ENCODE measurements at places on chromosomes 11 and 22.

GRCh38 chr11:122861631-122862030 is 20.9 kb upstream of the JHY start:
- no peak for DNase-seq

GRCh38 chr11:112454841-112455240 is 194.2 kb upstream of the PLET1 start:
- no peak for DNase-seq

GRCh38 chr11:65381716-65382032 is 772 bp downstream of the SLC25A45 start:
- DNase-seq = peak; percentile 77

GRCh38 chr11:61553373-61554171 is 27.3 kb downstream of the SYT7 start:
- peak; percentile 16 for DNase-seq

DNA sequence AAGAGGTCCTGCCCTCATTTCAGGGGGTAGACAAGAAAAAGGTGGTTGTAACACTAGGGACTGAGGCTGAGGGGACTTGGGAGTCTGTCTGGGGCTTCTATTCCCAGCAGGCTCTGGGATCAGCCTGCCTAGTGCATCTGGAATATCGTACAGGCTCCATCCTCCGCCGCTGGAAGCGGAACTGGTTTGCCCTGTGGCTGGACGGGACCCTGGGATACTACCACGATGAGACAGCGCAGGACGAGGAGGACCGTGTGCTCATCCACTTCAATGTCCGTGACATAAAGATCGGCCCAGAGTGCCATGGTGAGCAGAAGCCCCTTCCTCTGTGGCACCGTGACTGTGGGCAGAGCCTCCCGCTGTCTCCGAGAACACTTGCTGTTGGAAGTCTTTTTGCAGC is 4.0 kb downstream of the PLEKHB1 start:
- no peak for DNase-seq

DNA sequence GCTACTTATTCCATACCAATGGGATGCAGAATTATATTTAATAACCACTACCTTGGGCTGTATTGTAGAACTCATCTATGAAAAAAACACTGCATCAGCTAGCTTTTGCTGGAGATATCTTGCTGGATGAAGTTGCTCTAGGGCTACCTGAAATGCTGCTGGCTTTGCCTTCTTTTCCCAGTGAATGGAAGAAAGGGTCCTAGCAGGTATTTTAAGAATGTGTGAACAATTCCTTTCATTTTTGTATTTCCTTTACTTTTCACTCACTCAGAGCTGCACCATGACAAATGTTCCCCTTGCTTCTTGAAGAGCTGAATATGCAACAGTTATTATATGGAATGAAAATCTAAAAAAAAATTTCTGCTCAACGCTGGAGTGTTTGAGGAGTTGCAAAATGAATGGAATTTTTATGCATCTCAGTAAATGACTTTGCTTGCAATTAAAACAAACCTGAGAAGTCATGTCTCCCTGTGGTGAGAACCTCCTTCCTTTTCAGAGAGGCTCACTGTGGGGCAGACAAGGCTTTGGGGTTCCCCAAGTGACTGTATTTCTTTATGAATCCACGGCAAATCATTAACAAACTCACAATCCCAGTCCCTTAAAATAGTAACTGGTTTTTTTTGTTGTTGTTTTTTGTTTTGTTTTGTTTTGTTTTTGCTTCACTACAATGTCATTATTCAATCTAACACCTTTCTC is 566.8 kb upstream of the KIRREL3 start:
- DNase-seq = no peak

DNA sequence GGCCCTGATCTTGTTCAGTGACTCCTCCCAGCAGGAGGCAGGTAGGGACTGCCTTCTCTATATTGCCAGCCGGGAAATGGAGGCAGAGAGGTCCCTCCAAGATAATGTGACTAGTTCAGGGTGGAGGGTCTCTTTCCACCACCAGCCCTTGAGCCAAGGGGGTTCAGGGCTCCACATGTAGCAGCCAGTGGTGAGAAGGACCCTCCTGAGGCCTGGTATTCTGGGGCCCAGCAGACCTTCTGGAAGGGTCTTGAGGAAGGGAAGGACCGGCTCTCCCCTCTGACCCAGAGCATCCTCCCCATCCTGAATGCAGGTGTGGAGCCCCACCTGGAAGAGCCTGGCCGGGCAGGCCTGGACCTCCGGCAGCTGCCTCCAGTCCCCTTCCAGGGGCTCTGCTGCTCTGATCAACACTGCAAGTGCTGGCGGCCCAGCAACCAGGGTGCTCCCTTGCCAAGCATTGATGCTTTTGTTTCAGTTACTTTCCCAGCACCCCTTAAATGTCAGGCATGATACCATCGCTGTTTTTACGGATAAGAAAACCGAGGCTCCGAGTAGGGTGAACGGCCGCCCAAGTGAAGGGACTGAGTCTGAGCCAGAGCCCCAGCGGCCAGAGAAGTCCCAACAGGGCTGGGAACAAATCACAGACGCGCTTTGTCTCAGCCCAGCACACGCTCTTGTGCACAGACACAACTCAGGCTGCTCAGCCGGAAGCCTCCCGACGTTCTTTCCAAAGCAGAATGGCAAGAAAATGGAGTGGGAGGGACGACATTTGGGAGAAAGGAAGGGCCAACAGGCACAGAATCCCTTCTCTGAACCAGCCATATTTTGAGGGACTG is 38.8 kb downstream of the DKK3 start:
- DNase-seq = no peak

DNA sequence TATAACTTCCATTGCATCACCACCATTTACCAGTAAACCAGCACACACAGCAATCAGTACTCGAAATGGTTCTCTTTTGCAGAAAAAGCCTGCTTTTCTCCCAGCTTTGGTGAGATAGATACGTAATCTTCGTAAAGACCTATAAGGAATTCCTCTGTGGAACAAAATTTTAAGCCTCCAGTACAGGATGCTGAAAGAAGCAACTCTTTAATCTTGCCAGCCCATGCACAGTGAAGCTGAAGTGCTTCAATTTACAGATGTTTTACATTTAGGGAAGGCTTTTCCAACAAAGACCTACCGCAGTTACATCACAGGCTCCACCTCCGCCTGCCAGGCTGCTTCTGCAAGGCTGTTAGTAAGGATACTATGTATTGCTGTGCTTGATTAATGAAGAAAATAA is 1.9 kb downstream of the ELMOD1 start:
- DNase-seq = no peak

GRCh38 chr11:69121621-69122325 is 34.0 kb upstream of the SMIM38 start:
- no peak for DNase-seq

- no peak for DNase-seq
These were observed 3.0 kb downstream of the AQP11 start for GRCh38 chr11:77592727-77593126.

DNA sequence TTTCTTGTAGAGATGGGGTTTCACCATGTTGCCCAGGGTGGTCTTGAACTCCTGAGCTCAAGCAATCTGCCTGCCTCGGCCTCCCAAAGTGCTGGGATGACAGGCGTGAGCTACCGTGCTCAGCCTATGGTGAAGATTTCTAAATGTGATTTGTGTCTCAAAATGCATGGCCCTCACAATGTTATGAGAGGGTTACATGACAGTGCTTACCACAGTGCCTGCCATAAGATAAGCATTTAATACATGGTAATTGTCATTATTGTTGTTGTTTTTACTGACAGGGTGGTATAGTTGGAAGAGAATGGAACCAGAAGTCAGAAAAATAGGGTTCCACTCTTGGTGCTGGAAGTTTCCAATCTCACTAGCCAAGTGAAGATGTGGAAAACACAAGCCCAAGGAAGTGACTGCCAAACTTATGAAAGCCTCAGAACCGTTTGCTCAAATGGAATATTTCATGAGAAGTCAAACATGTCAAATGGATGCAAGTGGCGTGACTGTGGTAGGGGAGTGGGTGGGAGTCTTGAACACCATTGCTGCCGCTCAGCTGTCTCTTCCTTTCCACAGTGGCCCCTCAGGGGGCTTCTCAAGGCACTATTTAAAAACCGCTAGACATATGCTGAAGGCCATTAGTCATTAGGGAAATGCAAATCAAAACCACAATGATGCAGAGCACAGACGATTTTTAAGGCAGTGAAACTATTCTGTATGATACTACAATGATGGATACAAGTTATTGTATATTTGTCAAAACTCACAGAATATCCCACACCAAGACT is 29.1 kb upstream of the LMO2 start:
- peak; percentile 96 for DNase-seq

DNA sequence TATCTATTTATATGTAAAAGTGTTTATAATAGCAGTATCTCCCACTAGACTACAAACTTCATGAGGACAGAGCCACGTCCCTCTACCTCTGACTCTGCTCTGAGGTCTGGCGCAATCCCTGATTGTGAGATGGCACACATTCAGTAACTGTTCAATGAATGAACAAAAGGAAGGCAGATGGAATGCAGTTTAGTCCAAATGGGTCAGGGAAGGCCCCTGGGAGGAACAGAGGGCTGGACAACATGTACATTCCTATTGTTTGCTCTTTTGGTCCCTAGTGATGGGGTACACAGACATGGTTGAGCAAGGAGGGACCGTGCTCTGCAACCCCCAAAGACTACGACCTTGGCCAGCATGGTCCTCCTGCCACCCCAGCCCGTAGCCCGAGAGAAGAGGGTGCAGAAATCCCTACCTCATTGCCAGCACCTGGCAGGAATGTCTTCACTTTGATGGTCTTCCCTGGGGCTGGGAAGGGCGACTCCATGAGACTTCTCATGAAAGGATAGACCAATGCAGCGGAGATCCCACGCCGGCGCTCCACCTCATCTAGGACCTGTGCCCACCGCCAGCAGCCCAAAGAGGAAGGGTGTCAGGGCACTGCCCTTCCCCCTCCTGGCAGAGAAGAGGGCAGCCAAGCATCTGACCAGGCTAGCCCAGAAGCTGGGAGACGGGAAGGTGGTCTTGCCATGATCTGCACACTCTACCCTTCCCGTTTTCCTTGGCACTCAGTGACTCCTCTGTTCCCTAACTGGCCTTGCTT is 24.3 kb downstream of the RPL27A start:
- no peak for DNase-seq

DNA sequence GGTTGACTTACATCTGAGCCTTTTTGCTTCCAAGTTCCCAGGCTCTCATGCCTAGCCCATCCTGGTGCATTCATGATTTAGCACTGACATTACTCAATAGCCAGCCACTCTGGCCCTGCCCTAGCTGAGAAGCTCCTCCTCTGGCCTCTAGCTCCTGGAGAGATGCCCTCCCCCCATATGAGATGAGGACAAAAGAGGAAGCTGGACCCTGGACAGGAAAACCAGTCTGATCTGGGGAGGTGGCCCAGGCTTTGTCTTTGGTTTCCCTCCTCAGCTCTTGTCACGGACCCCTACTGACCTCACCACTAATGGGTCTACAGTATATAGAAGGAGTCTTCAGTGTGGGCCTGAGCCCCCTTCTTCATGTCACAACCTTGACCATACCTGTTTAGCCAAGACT is 3.0 kb downstream of the RHOG start:
- peak; percentile 94 for DNase-seq

GRCh38 chr11:69874984-69875624 is 55.9 kb upstream of the FGF3 start:
- DNase-seq = no peak

GRCh38 chr22:35930933-35931332 is 97.7 kb downstream of the RBFOX2 start:
- DNase-seq = peak; percentile 49

DNA sequence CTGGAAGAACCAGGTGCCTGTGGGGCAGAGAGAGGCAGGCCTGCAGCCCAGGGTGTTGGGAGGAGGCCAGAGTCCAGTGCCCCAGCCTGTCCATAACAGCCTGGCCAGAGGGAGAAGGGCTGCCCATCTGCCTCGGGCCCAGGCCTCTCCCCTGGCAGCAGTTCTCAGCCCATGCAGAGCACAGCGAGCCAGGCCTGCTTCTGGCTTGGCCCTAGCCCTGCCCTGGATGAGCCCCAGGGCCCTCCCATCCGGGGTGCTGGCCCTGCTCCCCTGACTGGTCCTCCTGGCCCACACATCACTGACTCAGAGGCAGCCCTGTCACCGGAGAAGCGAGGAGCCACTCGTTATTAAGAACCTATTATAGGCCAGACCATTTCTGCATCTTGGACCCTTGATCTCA is 19.7 kb upstream of the MYRF start:
- peak; percentile 35 for DNase-seq

- DNase-seq = peak; percentile 88
These were observed 3.5 kb downstream of the OSM start for GRCh38 chr22:30262917-30263741.

DNA sequence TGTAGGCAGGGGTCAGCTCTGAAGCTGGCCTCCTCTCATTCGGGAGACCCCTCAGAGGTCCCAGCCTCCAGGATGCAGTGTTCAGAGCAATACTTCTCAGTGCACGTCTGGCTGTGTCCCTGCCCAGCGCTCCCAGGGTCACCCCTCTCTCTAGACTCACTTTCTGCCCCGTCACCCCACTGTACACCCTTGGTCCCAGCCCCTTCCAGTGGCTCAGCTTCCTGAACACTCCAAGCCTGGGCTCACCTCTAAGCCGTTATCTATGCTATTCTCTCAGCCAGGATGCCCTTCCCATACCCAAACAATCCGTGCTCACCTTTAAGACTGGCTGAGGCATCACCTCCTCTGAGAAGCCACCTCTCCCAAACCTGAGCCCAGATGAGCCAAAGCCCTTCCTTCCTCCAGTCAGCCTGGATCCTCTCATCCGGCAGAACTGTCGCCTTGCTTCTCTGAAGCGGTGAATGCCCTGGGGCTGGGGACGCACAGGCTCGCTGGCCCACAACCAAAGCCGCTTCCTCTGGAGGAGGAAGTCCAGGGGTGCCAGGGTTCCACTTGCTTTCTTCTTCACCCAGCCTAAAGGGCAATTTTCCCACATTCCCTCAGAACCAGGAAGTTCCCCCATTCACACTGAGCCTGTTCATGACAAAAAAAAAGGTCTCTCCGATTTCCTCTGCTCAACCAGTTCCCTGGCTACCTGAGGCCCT is 13.7 kb upstream of the CDKN1C start:
- peak; percentile 54 for DNase-seq

DNA sequence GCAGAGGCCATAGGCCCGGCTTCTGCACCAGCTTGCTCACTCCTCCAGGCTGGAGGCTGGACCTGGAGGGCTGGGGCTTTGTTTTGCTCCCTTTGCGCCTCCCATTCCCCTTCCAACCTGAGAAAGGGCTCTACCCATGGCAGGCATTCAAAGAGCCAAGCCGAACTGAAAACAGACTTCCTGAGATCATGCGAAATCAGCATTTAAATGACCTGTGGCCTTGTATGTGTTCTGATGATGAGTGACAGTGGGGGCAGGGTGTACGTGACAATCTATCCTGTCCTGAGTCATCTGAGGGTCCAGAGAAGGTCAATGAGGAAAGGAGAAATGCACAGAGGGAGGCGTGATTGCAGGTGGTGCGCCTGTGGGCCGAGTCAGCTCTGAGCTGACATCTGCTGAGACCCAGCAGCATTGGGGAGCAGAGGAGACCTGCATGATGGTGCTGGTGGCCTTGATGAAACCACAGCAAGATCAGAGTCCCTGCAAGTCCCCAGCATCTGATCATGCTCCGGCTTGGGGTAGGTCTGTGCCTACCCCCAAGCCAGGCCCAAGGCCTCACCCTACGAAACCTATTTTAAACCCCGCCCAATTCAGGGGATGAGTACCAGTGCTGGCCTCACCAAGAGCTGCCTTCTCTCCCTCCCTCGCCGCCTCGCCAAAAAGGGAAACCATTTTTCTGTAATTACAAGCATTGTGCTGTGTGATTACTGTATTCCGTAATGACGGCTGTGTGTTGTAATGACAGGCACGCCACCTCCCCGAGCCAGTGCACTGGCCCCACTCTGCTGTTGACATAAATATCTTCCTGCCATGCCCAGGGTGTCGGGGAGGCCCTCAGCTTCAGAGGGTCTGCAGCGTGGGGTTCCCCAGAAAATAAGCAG is 95.2 kb upstream of the ANO1 start:
- DNase-seq = no peak

- DNase-seq = peak; percentile 62
These were observed 72.1 kb upstream of the CD44 start for GRCh38 chr11:35066783-35067423.

GRCh38 chr11:130786586-130786985 is 129.7 kb downstream of the SNX19 start:
- no peak for DNase-seq

Measured in inflammatory macrophage treated with lipopolysaccharide for 4 hours (primary cell).